ENCODE measurements at places on chromosomes 13 and 19.
A peak's percentile ranks its signal among the peaks of the same experiment; 100 is the strongest.

- no peak for DNase-seq
These were observed 2.9 kb upstream of the HOOK2 start for GRCh38 chr19:12778017-12778904.

- DNase-seq, result no peak
These were observed 36.0 kb downstream of the MBNL2 start for GRCh38 chr13:97257800-97258799.

- no peak for DNase-seq
These were observed 1.9 kb downstream of the SULT2B1 start for GRCh38 chr19:48553676-48554384.

DNA sequence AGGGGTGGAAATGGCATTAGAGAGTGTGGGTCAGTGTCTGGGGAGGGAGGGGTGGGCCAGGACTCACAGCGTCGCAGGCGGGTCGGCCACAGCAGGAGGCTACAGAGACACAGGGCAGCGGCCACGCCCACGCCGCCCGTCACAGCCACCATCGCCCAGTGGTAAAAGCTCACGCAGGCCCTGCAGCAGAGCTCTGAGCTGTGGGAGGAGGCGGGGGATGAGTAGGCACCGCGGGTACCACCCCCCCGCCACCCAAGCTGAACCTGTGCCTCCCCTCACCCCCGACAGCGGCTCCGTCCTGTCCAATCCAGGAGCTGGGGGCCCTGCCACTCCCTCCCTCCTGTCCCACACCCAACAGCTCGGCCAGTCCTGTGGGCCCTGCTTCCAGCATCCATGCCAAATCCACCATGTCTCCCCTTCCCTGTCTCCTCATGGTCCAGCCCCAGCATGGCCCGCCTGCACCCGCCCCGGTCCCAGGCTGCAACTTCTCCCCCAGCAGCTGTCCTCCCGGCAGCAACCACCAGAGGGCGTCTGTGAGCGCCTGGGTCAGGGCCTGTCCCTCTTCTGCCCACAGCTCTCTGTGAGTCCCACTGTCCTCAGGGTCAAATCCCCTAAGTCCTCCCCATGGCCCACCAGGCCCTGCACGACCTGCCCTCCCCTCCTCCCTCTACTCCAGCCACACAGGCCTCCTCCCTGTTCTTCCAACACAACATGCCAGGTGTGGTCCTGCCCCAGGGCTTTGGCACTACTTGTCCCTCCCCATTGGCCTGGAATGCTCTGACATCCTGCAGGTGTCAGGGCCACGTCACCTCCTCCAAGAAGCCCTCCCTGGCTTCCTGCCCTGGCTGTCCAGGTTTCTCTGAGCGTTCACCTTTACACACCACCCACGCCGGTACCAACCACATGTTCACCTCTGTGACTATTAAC, 6.0 kb downstream of the TEKTIP1 start:
- DNase-seq, result no peak

GRCh38 chr13:88042489-88042888, 371.3 kb downstream of the SLITRK5 start:
- no peak for DNase-seq

- no peak for DNase-seq
These were observed 13.0 kb downstream of the TFDP1 start for GRCh38 chr13:113597391-113598080.

DNA sequence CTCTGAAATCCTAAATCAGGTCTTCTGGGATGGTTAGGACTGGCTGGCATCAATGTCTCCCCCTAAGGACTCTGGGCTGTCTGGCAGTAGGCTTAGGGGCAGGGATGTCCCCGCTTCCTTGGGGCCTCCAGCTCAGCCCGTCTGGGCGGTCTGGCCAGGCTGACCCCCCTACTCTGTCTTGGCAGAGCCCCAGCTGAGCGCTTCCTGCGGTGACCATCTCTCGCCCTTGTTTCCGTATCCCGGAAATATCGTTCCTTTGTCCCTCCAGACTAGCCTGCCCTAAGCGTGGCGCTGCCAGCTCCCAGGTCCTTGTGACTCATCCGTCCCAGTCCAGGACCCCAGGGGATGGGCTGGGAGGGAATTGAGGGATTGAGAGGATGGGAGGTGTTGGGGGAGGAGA, 11.3 kb downstream of the GTPBP3 start:
- no peak for DNase-seq

- DNase-seq, result no peak
These were observed 3.1 kb downstream of the LILRB1 start for GRCh38 chr19:54633401-54633800.

GRCh38 chr13:28347456-28348371, 147.2 kb downstream of the FLT1 start:
- no peak for DNase-seq

DNA sequence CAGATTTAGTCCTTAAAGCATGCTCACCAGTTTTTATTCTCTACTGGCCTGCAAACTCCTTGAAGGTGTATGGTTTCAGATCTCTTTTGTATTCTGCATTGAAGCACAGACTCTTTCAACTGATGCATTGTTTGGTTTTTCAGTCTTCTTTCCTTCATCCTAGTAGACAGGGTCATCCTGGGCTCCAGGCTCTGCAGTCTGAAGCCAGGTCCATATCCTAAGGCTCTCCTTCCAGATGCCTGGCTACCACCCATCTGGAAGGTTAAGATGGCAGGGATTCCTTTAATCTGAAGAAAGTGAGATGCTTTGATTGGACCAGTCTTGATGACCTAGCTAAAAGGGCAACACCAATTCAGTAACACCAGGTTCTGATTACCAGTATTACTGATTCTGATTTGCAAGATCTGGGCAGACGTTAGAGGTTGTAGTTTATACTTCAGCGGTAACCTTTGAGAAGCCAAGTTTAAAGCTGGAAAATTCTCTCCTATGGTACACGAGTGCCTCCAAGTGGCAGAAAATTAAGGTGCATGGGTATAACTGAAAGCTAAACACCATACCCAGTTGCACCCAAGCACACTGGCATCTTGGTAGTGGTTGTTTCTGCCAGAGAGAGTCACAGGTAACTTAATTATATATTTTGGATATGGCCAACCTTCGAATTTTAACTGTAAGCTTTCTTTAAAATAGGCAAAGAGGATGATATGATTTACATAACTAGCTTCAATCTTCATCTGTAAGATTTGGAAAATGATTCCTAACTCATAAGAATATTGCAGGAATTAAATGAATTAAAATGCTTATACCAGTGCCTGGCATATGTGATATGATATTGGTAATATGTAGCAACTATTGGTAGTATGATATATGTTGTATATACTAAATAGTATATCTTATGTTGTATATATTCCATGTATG, 1651.9 kb upstream of the MIR17HG start:
- no peak for DNase-seq

- DNase-seq, result no peak
These were observed 23.0 kb downstream of the PLEKHJ1 start for GRCh38 chr19:2212861-2213711.

DNA sequence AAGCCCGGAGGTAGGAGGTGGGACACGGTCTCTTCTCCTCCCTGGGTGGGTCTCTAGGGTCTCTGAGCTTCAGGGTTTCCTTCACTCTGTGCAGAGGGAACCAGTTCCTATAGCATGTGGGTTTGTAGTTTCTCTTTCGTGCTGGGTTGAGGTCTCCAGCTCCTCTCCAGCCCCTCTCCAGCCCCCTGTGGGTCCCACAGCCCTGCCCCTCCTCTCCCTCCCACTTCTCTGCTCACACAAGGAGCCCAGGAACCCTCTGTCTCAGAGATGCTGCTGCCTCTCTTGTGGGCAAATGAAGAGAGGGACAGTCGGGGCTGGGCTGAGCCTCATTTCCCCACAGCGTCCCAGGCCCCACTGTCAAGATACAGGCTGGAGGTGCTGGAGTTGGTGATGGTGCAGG, 1.4 kb downstream of the SIGLEC7 start:
- DNase-seq, result peak; percentile 49

DNA sequence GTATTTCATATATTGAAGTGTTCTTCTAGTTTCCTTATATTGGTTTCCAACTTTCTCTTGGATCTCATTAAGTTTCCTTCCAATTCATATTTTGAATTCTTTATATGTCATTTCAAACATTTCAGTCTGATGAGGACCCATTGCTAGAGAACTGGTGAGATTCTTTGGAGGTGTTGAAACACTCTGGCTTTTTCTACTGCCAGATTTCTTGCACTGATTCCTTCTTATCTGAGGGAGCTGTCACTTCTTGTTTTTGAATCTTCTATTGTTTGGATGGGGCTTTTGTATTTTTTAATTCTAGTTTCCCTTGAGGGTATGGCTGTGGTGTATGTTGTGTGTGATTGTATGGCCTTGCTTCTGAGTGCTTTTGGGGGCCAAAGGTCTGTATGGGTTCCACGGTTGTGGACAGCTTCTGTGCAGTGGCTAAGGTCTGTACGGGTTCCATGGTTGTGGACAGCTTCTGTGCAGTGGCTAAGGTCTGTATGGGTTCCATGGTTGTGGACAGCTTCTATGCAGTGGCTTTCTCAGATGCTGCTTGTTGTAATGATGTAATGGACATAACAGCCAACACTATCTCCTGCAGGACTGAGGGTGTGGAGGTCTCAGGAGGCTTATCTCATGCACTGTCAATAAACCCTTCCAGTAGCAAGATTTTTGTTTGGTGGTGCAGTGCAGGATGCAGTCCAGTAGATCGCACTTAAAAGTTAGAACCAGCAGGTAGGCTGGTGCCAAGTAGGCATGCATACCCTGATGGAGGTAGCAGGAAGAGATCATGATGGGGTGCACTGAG, 36.8 kb downstream of the ACSBG2 start:
- DNase-seq, result no peak

GRCh38 chr13:42486711-42487198, 87.2 kb upstream of the TNFSF11 start:
- no peak for DNase-seq

- DNase-seq, result no peak
These were observed 296.5 kb downstream of the MZT1 start for GRCh38 chr13:72430923-72431322.

- no peak for DNase-seq
These were observed 941 bp upstream of the SIAH3 start for GRCh38 chr13:45852494-45852893.

DNA sequence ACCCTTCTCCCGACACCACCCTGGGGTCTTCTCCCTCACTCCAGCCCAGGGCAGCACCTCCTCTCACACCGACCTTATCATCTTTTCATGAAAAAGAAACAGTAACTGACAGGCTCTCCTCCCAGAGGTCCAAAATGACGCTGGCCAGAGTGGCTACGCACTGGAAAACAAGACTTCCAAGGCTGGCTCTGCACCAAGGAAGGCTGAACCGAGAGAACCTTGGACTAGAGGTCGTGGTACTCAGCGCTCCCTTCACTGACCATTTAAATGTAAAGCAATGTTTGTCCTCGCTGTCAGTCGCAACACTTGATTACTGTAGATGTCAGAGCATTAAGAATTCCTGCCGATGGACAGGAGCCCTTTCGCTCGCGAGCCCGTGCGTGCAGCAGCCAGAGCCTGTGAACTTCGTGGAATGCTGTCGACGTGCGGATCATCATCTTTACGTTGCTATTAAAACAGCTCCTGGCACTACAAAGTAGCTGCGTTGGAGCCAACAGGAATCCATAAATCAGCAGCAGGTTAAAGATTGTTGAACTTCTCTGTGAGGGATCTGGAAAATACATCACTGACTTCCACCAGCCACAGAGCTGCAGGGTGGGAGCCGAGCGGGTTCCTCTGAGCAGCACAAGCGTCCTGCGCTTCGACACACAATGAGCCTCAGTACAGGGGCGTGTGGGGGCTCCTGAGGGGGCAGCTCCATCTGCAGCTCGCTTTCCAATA, 125.5 kb upstream of the MCF2L start:
- DNase-seq, result no peak

DNA sequence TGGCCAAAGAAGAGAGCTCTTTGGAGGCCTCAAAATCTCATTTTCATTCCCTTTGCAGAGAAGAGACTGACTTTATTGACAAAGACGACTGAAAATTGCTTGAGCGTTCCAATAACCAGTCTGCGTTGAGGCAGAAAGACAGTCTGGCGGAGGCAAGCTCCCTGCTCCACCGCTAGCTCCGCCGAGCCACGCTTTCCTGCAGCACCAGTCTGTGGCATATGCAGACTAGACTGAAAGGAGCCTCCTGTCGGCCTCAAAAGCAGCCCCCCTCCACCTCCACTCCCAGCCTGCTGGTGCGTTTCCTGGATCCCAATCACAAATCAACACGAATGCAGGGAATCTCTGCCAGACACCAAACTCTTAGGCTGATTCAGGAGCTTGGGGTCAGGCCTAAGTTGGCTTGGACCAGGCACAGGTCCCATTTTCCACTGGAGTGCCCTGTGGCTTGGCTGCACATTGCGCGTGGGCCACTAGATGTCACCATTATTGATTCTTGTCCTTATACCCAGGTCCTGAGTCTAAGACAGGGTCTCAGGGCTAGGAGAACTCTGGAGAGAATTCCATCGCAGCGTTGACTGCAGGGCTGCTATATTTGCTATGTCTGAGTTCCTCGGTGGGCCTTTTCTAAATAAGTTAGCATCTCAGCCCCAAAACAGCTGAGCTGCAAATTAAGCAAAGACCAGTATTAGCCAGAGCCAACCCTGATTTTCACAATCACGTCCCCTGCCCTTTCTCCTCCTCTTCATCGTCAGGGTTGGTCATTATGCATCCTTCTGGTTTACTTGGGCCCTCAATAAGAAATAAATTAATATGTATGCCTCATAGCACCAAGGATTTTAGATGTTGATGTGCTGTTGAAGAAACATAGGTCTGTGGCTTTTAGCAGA, 5.2 kb upstream of the ZNF507 start:
- DNase-seq, result no peak

GRCh38 chr13:109652531-109652930, 133.9 kb downstream of the IRS2 start:
- no peak for DNase-seq

DNA sequence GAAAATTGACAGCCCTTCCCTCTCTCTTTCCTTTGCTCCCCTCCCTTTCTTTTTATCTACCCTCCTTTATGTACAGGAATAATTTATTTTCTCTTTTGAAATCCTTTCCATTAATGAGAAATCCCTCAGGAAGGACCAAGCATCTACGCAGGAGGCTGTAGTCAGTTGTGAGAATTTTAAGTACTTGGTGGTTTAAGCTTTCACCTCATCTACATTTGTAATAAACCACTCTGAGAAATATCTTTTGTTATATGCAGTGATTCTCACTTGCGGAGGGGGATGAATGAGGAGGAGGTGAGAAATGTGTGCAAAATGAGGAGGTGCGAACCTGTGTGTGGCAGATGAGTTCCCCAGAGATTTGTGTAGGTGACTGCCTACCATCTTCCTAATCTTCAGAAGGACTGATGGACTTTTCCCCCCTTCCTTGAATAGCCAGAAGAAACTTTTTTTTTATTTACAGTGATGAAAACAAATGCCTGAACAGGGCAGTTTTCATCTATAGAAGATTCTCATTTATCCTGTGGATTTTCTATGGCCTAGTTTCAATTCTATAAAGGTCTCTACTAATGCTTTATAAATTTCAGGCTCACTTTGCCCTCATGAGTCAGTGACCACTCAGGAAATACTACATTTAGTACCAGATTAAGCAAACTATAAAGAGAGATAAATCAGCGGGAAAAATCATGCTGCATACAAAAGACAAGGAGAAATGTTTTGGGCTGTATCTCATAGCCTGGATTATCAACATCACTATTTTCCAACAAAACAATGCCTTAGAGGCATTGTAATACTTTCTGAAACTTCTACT, 118.3 kb downstream of the LHFPL6 start:
- DNase-seq, result no peak

GRCh38 chr13:99263126-99263785, 5.1 kb upstream of the GPR18 start:
- DNase-seq, result no peak

GRCh38 chr19:49937750-49938381, 8.6 kb upstream of the NUP62 start:
- DNase-seq, result no peak

GRCh38 chr19:51258165-51259160, 7.6 kb downstream of the SIGLECL1 start:
- DNase-seq, result no peak

GRCh38 chr19:41936416-41936850, 8.2 kb upstream of the ERFL start:
- no peak for DNase-seq

- DNase-seq, result no peak
These were observed 1244.5 kb downstream of the PCDH9 start for GRCh38 chr13:65985612-65986011.

All from vagina (tissue), 2 donors.